ENCODE measurements at places on chromosomes 4 and X.

DNA sequence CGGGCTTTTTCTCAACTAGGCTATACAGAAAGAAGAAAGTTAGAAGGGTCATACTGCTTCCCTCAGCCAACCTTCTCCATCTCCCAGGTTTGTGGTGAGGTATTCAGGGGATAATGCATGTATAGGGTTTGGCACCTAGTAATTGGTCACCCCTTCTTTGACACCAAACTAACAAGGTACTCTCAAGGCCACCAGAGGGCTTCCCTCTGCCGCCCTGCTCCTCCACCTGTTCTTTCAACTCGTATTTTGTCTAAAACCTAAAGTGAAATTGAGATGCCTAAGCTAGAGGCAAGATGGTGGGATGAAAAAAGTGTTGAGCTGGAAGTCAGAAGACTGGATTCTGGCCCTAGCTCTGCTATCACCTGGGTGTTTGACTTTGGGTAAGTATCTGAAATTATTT, 22.0 kb downstream of the CT47C1 start:
- DNase-seq: no peak

GRCh38 chrX:118773782-118774181, 46.4 kb downstream of the IL13RA1 start:
- DNase-seq: no peak

GRCh38 chr4:166422475-166422874, 549.4 kb downstream of the TLL1 start:
- DNase-seq: no peak

DNA sequence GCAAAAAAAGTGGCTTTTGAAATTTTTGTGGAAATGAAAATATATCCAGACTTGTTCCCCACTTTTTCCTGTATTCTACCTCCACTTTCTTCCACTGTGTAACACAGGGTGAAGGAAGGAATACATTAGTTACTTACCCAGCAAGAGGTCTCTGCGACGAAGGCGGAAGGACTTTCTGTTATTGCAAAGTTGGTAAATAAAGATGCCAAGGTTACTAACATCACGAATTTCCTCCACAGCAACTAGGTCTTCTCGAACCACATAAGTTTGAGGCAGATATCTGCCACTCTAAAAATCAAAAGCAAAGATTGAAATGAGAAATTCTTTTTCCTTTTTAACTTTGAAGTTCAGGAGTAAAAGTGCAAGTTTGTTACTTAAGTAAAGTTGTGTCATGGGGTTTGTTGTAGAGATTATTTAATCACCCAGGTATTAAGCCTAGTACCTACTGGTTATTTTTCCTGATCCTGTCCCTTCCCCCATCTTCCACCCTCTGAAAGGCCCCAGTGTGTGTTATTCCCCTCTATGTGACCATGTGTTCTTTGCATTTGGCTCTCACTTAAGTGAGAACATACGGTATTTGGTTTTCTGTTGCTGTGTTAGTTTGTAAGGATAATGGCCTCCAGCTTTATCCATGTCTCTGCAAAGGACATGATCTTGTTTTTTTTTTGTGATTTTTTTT, 5.8 kb downstream of the ITM2A start:
- DNase-seq: no peak

- DNase-seq: no peak
Observed at GRCh38 chrX:153477901-153478300, 7.5 kb upstream of the HAUS7 start.

GRCh38 chr4:24080871-24081270, 191.0 kb upstream of the PPARGC1A start:
- no peak for DNase-seq

DNA sequence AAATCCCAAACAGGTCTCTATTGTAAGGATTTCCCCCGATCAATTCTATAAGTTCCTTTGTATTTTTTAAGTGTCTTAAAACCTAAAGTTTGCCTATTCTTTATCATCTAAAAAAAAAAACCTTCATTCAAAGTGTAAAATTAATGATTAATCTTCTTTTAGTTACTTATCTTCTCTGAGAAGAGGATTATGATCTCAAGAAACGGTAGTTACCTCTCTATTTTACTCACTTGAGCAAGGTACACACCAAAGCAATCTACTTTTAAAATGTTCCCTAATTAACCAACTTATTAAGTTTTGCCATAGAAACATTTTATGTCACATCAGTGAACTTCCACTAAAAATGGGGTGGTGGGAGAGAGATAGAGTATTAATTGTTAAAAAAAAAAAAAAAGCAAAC, 15.2 kb upstream of the GALNT7 start:
- DNase-seq: no peak

DNA sequence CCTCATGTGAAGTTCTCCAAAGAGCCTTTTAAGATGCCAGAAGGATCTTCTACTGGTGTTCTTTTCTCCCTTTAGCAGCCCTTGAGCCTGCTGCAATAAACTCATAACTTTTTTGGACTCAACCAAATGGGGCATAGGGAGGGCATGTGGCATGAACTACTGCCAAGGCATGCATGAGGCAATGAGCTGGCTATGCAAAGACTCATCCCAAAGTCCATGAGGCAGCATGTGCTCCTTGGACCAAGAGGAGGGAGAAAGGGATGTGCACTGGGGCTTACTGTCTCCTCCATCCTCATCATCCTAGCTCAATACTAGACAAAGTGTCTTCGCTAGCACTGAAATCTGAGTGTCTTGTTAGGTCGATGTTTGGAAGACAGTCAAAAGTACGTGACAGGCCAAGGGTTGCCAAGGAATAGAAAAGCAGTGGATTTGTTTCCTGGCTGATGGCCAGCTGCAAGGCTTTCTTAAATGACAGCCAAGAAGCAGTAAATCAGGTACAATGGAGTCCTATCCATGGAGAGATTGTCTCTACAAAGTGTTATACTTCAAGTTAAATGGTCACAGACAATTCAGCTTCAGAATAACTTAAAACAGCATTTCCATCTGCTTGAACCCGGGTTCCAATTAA, 44.5 kb upstream of the ATXN3L start:
- no peak for DNase-seq

DNA sequence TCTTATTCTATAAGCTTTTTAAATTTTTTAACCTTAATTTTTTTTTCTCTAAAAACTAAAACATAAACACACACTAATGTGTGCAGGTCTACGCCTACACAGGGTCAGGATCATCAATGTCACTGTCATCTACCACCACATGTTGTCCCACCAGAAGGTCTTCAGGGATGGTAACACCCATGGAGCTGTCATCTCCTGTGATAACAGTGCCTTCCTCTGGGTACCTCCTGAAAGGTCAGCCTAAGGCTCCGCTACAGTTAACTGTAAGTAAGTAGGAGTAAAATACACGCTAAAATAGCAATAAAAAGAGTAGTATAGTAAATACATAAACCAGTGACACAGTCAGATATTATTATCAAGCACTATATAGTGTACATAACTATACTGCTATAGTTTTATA, 45.9 kb upstream of the GPRIN3 start:
- no peak for DNase-seq

DNA sequence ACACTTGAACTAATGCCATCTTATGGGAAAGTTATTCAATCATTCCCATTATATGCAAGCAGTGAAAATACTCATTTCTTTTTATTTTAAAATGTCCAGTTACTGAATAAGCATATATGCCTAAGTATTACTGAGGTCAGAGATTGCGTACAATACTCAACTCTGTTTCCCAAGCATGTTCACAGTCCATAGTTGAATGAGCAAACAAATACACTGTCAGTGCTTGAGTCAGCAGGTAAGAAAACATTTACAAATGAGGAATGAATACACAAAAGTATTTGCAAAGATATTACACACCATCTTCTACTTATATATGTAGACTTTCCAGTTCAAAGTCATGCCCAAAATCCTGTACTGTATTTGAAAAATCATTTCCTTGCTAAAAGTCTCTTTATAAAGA, 74.1 kb downstream of the TSPAN5 start:
- DNase-seq: no peak

DNA sequence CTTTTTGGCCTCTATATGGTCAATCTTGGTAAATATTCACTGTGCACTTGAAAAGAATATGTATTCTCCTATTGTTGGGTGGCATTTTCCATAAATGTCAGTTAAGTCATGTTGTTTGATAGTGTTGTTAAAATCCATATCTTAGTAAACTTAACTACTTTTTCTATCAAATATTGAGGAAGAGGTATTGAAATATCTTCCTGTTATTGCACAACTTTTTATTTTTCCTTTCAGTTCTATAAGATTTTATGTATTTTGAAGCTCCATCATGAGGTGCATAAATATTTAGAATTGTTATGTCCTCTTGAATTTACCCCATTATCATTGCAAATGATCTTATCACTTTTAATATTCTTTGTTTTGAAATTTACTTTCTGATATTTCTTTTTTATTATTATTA, 3.4 kb downstream of the GK2 start:
- no peak for DNase-seq

DNA sequence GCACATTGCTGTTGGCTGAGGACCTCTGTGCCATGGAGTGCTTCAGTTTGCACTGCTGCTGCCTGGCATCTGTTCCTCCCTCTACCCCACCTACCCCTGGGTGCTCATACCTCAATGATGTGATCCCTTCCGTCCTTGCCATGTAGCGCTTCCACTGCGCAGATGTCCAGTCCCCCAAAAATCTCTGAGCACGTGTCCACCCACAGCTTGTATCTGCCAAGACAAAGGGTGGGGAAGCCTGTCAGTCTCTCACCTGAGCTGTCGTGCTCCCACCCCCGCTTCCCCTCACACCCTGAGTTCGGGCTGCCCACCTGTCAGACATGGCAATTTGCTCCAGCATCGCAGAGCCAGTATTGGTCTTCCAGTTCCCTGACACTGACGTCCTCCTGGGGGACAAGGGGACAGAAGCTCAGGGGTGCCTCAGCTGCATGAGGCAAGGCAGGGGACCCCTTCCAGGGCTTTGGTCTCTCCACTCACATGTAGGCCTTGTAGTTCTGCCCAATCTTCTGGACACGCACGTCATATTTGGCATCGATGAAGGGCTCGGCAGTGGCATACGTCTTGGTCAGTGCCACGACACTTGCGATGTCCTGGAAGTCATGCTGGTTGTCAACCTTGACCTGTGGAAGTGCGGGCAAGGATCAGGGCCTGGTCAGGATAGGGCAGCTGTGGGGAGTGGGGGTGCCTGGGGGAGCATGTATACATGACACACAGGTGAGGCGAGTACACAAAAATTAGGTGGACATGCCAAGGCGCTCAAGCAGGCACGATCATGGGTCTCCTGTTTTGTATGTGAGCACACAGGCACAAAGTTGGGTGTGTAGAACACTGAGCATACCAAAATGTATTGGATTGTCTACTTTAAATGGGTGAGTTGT, 6.0 kb upstream of the TIMP1 start:
- no peak for DNase-seq

DNA sequence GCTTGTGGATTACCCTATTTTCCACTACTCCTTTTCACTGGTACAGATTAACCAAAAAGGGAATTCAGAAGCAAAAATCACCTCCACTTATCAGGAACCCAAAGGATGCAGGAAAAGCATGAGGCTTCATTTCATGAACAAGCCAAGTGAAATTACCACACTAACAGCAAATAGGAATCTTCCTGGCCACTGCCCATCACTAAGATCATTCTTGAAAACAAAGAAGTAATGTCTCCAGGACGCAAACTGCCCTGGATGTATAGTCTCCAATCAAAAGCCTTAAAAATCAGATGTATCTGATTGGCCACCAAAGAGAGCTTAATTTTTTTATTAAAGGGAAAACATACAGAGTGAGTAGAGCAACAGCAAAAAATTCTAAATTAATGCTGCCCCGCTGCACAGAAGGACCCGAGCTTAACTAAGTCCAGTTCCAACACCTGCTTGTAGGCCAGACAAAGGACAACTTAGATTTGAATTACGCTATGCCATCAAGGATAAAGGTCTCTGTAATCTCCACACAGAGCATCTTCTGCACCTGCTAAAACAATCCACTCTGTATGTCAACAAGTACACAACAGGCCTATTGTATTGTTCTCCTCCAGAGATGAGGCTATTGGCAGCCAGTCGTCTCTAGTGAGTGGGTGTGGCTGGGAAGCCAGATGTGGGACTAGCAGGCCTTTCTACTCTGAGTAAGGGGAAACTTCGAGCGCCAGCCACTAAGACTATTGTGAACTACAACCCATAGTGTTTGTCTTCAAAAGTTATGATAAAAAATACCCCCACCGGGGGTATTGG, 12.4 kb downstream of the ZDHHC9 start:
- DNase-seq: no peak

DNA sequence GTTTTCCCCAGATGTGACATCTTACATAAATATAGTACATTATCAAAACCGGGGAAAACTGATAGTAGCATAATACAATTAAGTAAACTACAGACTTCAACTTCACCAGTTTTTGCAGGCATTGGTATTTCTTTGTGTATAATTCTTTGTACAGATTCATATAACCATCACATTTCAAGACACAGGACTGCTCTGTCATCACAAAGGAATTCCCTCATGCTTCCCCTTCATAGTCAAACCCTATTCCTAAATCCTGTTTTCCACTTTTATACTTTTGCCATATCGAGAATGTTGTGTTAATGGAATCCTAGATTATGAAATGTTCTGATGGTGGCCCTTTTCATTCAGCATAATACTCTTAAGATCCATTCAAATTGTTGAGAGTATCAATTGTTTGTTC, 36.0 kb downstream of the STIM2 start:
- DNase-seq: no peak

GRCh38 chr4:120025516-120025915, 41.1 kb downstream of the MAD2L1 start:
- DNase-seq: no peak

GRCh38 chr4:156672492-156673305, 298.9 kb downstream of the PDGFC start:
- no peak for DNase-seq

- DNase-seq: no peak
Observed at GRCh38 chr4:112885897-112886296, 163.6 kb upstream of the ANK2 start.

DNA sequence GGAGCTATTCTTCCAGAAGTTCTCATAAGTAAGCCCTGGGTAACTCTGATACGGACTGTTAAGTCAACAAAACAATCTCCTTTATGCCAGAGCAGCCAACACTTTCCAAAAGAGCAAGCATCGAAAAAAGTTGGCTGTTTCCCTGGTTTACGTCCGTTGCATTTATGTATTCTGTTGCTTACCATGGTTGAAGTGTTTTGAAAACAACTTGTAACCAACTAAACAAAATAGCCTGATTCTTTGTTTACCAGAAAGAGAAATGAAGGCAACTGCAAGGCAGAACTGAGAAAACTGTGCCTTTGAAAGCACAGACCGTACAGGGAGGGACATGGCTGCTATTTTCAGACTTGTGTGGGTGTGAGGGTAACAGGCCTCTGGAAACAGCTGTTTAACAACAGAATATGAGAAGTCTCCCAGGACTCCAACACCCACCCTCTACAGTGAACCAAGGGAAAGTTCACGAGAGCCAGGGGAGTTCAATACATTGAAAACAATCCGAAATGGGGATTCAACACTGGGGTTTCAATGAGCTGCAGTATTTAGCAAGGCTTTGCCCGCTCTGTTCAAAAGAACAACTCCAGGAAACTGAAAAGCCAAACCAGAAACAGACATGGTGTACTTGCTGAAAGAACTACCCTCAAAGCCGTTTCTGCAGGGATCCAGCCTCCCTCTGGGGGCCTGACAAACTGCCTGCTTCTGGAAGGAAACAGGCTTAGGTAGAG, 95.8 kb upstream of the EGFL6 start:
- no peak for DNase-seq

- DNase-seq: no peak
Observed at GRCh38 chrX:136999024-136999423, 34.8 kb downstream of the GPR101 start.

All from stimulated activated CD8-positive, alpha-beta memory T cell treated with anti-CD3 and anti-CD28 coated beads, Interleukin-7, amount 100 ng/mL, for 1 hour (primary cell).